ENCODE measurements at places on chromosomes 4 and X.

GRCh38 chrX:133403984-133404383, 11.3 kb downstream of the GPC4 start:
- no peak for DNase-seq

DNA sequence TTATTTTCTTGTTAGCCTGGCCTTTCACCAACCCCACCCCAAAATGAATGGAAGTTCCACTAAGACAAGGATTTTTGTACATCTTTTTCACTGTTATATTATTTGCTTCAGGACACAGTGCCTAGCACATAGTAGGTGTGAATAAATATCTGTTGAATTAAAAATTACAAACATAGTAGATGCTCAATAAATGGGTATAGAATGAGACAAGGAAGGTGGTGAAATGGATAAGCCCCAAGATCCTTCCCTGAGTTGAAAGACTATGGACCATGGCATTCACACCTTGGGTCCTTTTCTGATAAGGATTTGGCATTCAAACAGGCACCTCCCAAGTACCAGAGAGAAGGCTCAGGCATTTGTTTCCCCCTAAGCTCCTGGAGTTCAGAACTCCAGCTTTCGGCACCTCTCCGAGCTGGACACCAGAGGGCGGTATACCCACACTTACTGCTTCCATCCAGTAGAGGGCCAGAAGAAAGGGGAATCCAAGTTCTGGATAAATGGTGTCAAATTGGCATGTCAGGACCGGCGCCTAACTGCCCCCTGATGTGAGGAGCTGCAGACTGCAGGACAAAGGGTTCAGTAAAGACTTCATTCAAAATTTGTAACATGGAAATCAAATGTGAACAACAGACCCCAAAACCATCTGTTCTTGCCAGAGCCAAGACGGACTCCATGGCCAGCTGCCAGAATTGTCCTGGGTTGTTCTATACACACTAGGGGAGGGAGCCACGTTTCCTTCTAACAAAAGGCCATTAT, 193.0 kb downstream of the GPC3 start:
- peak; percentile 38 for DNase-seq

DNA sequence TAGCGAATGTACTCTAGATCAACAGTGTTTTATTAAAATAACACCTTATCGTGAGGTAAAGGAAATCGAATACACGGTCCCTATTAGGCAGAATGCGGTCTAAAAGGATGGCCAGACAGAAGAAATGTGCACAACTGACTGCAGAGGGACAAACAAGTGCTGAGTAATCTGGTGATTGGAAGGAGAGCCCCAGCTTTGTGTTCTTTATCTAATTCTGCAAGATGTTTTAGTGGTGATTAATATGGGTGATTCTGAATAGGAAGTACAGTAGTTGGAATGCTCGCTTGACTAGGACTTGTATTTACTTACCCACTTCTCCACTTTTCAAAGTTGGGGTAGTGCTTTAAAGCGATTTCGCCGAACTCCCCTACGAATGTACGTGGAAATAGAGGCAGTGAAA, 1.2 kb downstream of the WDR44 start:
- DNase-seq = no peak

DNA sequence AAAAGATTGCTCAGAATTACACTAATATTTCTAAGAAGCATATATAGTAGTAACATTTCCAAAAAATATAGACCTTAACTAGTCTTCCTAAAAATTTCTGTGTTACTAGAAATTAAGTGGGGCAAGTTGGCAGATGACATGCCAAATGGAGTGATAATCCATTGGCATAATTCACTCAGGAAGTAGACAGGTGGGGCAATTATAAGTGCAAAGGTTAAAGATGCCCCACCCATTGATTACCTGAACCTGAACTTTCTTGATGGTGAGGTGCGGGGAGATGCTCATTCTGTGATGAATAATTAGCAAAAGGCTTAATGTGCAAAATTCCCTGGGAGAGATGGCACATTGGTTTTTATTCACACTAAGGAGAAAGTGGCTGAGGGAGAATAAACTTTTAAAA, 145.8 kb upstream of the RASGEF1B start:
- no peak for DNase-seq

DNA sequence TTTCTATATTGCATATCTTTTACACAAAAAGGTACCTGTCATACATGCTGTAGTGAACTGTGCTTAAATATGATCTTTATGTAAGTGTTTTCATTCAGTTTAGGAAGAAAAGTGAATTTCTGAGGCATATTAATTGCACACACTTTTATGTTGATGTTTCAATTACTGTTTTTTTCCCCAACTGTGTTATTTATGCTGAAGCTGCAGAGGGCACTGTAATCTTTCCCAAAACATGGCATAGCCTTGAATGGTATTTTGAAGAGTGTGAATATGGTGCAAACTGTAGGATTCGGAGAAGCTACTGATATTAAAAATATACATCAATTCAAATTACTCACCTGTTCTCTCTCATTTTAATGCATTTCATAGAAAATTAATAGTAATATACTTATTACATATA, 6.0 kb upstream of the CENPE start:
- DNase-seq = no peak

DNA sequence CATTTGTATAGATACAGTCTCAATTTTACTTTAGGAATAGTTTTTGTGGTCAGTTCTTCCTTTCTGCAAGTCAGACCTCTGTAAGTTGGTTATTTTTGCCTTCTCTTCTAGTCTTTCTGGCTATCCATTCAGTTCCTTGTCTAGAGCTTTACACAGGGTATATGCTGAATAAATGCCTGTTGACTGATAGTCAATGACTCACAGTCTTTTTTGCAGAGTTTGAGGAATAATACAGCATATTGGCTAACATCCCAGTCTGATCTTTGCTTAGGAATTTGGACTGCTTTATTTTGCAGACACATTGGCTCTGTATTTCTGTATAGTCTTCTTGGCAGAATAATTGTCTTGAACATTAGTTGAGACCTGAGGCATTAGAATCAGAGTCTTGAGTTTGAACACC, 132.4 kb downstream of the MAGEC1 start:
- DNase-seq = no peak

GRCh38 chr4:57098415-57098814, 11.8 kb downstream of the IGFBP7 start:
- no peak for DNase-seq

GRCh38 chrX:51760657-51761056, 17.4 kb downstream of the GSPT2 start:
- DNase-seq = no peak

DNA sequence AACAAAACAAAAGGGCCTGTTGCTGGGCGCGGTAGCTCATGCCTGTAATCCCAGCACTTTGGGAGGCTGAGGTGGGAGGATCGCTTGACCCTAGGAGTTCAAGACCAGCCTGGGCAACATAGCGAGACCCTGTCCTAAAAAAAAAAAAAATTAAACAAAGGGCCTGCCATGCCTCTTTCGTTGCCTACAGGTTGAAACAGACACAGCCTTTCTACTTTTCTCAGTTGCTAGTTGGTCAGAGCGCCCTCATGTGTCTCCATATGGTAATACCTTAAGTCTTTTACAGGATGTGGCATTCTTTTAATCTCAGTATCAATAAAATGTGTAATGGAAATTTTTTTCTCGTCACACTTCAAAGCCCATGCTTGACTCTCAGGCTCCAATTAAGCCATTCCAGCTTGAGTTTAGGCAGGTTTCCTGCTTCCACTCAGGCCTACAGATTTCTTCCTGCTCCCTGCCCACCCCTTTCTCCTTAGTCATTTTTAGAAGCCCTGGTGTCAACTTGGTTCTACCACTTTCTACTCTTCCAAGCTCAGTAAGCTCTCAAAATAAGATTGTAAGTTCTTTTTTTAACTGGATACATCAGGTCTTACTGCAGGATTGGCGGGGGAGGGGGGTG, 4.6 kb upstream of the SOWAHD start:
- peak; percentile 41 for DNase-seq

GRCh38 chrX:72262077-72262476, 15.0 kb downstream of the RPS4X start:
- DNase-seq = no peak

- DNase-seq = no peak
Observed at GRCh38 chrX:41734530-41734929, 10.5 kb downstream of the GPR82 start.

- no peak for DNase-seq
Observed at GRCh38 chr4:38818441-38818976, 13.9 kb upstream of the TLR1 start.

DNA sequence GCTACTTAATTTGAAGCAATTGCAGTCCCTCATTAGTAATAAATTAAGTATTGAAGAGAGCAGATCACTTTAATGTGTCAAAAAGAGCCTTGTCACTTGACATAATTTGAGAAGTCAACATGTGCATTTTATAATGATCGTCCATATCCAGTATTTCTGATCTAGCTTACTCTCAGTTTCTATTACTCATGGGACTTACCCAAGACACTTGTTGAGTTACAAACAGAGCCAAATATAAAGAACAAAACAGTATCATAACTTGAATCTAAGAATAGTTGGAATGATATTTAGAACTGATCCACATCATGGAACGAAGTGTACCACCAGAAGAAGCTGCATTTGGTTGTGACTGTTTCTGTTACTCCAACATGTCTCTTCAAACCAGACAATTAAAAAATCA, 54.7 kb downstream of the SLITRK4 start:
- no peak for DNase-seq

GRCh38 chr4:14787894-14788293, 214.4 kb upstream of the CPEB2 start:
- DNase-seq = no peak

- no peak for DNase-seq
Observed at GRCh38 chr4:125529071-125529470, 214.3 kb downstream of the FAT4 start.

DNA sequence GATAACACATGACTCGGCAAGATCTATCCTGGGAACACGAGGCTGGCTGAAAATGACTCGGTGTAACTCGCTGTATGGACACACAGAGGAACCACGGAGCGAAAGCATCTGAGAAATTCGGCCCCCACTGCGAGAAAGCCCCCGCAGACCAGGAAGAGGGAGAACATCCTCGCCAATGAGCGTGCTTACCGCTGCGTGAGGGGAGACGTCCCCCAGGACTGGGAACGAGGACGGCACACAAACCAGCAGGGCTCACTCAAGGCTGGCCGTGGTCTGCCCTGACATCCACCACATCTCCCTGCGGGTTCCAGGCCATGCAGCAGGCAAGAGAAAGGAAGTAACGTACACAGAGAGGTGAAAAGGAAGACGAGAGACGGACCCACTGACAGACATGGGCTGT, 17.6 kb upstream of the GTPBP6 start:
- no peak for DNase-seq
